ELF-1 (cell line): ENCODE measurements at places on chromosomes 2 and 18.

DNA sequence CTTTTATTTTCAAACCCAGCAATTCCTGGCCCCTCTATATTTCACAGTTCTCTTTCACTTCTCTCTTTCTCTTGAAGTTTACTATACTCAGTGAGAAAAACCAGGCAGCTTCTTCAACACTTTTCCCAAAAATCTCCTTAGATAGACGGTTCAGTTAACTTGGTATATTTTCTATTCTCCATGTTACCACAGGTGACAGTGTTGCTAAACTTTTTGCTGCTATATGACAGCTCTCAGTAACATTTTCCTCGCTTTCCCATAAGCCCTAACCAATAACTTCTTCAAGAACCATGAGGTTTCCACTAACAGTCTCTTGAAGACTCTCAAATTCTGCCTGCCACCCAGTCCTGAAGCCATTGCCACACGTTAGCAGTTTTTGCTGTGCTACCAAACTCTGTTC is 45.8 kb downstream of the CYBRD1 start:
- DNase-seq = no peak

GRCh38 chr2:203451689-203452088 is 83.4 kb downstream of the RAPH1 start:
- no peak for DNase-seq

DNA sequence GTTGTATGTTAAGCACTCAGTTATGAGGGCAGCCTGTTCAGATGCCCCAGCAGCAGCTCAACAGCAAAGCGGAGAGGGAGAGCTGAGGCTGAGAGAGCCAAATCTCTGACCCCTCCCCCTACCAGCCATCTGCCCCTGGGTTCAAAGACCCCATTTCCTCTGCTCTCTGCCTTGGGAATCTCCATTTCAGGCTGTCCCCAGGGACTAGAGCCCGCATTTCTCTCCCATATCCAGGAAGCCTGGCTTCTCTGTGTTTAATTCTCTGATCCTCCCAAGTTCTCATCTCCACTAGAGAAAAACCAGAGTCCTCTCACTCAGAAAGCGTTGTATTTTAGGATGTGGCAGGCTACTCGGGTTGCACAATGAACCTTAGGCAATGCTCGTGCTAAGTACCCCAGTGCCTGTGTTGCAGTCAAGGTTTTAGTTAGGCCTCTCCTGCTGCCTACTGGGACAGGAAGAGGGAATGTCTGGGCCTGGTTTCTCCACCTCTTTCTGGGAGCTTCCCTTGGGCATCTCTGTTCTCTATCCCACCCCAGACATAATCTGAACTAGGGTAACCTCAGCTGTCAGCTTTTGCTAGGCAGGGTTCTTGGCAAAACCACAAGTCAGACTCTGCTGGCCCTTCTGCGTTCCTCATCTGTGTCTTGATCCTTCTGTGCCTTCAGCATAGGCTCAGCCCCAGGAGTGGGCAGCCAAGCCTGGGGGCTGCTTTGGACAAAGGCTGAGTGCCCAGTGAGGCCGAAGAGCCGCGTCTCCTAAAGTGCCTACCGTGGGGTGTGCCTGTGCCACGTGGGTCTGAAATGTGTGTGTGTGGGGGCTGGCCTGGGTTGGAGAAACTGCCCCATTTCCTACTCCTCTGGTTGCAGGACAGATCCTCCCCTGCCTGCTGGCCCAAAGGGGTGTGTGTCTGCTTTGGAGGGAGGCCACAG is 96.8 kb downstream of the STPG4 start:
- DNase-seq = no peak

- DNase-seq = no peak
Measured at GRCh38 chr2:100692381-100692780, 127.6 kb upstream of the NPAS2 start.

GRCh38 chr2:205679410-205680009 is 2.8 kb upstream of the NRP2 start:
- no peak for DNase-seq

- DNase-seq = no peak
Measured at GRCh38 chr2:19806591-19806990, 95.2 kb downstream of the TTC32 start.

DNA sequence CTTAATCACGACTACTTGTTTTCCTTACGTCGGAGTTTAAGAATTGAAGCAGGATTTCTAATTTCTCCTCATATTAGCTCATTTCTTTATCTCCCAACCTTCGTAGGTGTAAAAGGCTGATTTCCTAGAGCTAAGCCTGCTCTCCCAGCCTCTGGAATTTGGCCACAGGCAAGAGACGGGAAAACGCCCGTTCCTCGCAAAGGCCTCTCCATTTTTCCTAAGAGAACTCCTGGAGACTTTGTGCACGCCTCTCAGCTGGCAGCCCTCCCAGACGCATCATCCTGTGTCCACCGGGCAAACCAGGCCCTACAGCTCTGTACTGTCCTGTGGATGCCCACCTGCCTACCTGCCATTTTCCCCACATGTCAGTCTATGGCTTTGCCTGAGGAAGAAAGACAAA is 106.3 kb downstream of the FTCDNL1 start:
- DNase-seq = peak; percentile 73

- DNase-seq = no peak
Measured at GRCh38 chr2:188588235-188588634, 296.6 kb downstream of the GULP1 start.

- DNase-seq = no peak
Measured at GRCh38 chr2:63981702-63982103, 37.5 kb downstream of the VPS54 start.

DNA sequence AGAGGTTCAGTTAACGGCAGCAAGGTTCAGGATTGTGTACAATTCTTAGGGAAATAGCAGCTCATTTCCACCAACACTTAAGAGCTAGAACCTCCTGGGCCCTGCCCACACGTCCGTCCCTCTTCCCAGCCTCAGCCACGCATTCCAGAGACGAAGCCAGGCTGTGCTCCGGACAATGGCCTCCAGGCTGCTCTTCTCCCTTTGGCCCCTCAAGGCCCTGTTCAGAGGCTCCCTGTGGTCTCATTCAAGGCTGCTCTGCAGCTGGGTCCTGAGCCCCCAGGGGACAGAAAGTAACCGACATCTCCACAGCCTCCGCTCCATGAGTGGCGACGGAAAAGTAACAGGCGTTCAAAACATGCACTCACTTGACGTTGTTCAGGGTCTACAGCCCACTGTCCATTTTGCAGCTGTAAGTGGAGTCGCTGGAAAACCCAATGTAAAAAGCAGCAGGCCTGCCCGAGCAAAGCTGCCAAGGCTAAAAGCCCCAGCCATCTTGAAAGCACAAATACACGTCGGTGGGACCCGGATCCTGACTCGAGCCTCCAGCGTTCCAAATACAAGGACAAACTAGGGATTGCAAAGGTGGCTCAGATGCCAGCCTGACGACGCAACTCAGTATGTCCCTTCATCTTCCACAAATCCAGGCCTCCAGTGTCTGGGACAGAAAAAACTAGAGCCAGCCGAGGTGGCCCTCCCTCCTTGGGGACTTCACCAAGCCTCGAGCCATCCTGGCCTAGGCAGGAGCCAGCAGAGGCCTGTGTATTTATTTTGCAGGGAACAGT is 76.9 kb downstream of the NDUFA10 start:
- peak; percentile 59 for DNase-seq

- DNase-seq = no peak
Measured at GRCh38 chr2:82795446-82795845, 1663.6 kb downstream of the SUCLG1 start.

- DNase-seq = no peak
Measured at GRCh38 chr2:22894761-22895160, 490.2 kb upstream of the KLHL29 start.

- no peak for DNase-seq
Measured at GRCh38 chr2:151853070-151853758, 25.0 kb upstream of the ARL5A start.

DNA sequence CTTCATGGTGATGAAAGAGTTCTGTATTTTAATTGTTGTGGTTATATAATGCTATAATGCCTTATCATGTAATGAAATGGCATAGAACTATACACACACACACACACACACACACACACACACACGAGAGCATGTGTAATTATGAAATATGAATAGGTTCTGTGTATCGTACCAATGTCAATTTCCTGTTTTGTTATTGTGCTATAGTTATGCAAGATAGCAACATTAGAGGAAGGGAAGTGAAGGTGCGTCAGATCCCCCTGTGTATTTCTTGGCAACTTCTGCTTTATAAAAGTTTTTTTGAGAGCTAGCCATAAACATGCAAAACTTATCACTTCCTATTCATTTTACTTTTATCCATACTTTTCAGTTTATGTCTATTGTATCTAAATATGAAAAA is 60.7 kb upstream of the ARHGAP15 start:
- DNase-seq = no peak

- DNase-seq = peak; percentile 67
Measured at GRCh38 chr18:26863122-26863879, 2.2 kb downstream of the AQP4 start.

DNA sequence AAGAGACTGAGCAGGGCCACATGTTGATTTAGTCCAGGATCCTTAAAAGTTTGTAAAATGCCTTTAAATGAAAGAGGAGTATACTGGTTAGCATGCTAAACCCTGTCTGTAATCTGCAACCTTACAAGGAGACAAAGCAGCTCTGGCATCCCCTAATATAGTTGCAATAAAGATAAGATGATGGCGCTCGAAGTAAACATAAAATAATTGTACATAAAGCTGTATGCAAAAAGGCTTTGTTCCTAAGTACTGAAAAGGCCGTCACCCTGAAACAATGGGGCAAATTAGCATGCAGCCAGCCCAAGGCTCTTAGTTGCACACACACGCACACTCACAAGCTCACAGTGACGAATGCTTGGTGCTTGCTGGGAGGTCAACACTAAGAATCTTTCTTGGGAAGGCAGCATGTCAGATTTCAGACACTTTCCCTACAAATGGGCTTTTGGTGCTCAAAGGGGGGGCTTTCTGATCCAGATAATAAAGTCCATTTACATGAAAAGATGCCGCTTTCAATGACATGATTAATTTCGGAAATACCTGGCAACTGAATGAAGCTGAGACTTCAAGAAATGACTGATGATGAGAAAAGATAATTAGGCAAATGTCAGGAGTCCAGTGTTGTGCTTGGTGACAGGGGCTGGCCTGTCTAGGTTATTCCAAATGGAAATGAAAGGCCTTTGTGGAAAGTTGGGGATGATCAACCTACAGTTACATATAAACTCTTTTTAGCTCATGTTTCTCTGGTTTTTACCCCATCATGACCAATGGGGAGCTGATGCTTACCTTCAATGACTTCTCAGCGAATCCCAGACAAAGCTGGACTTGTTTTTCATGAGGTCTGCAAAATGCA is 370.3 kb downstream of the MEIS1 start:
- peak; percentile 23 for DNase-seq

DNA sequence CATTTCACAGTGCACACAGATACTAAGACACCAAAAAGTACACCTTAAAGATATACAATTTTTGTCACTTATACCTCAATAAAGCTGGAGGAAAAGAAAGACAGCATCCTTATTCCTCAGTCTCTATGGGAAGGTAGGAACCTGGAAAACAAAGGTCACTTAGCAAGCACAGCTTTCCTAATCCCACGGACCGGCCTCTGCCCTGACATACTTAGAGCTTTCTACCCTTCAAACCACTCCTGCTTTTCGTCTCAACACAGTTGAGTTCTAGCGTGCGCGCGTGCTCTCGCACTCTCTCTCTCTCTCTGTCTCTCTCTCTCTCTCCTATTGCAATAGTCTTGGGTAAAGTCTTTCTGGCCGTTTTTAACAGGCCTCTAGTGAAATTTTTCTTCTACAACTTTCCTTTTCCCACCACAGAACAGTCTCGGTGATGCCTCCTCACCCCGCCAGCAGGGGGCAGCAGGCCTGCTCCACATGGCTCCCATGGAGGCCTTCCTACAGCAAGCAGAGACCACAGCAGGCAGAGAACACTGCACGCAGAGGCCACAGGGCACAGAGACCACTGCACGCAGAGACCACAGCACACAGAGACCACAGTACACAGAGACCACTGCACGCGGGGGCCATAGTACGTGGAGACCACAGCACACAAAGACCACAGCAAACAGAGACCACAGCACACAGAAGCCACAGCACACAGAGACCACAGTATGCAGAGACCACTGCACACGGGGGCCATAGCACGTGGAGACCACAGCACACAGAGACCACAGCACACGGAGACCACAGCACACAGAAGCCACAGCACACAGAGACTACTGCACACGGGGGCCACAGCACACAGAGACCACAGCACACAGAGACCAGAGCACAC is 106.9 kb downstream of the FBXO15 start:
- peak; percentile 77 for DNase-seq

GRCh38 chr2:204321027-204321800 is 224.1 kb upstream of the PARD3B start:
- DNase-seq = no peak

- no peak for DNase-seq
Measured at GRCh38 chr18:44709307-44710126, 28.8 kb downstream of the SETBP1 start.

DNA sequence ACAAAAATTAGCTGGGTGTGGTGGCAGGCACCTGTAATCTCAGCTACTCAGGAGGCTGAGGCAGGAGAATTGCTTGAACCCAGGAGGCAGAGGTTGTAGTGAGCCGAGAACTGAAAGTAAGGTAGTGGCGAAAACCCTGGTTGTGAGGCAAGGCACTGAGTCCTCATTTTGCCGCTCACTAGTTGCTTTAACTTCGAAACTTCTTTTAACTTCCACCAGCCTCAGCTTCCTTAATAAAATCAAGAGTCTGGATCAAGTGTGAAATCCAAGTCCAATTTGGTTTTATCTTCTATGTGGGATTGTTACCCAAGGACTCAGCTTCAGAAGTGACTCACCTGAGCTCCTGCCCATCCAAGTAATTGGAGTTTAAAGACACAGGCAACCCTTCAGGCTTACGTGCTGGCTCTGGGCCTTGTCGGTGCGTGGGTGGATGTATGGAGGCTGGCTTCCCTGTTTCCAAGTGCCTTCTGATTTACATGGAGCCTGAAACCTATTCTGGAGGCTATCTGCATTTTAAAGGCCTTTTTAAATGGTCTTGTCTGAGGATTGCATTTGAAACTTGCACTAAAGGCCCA is 374.2 kb upstream of the ID2 start:
- DNase-seq = peak; percentile 20

DNA sequence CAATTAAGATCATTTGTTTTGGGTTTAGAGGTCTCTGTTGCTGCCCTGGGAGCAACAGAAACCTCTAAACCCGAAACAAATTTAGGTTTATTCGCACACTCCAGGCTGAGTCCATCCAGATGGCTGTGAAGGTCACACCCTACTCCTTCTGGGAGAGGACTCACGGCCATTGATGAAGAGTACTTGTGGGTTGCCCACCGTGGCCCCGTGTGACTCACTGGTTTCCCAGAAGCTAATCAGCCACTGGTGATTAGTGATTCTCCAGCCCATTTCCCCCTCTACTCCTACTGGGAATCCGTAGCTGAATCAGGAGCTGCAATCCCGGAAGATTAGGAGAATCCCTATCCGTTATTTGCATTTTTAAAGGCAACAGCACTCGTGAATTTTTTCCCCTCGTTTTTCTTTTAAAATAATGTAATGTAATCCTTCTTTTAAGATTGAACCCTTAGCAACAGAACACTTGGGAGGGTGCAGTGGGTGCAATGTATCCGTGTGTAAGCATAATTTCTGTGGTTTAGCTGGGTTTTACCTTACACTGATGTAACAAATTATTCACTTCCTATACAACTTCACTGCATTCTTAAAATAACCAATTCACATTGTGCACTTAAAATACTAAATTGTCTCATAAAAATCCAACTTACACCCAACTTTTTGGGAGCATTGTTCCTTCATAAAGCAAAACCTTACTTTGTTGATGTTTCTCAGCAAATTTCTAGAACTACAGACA is 27.5 kb upstream of the EPAS1 start:
- no peak for DNase-seq
